Inflammatory macrophage treated with lipopolysaccharide for 4 hours (primary cell): ENCODE measurements at places on chromosomes 5 and 9.

DNA sequence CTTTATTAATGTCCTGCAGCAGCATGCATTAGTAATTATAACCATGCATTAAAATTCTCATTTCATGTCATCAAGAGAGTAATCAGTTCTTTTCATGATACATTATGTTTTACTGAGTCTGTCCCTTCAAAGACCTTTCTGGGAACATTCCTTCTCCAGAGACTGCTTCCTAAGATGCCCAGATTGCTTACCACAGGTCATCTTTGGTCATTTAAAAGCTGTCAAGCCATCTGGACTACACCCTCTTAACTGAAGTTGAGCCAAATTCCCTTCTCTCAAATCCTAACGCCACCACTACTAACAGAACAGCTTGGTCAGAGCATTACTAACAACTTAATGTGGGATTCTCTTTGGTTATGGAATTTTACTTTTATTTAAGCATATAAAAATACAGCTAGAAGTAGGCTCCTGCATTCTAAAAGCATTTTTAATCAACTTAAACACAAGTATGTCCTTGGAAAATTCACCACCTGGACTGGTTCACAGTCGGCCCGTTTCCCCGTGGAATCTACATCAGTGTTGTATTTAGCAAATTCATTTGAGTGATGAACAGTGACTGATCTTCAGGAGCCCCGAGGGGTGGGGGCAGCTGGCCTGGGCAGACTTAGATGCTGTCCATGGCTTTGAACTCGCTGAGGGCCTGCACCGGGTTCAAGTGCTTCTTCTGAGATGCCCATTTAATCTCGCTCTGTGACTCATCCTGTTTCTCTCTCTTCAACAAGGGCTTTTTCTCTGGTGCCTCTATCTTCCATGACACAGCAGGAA lies 92.8 kb upstream of the CCDC112 start:
- DNase-seq = no peak

DNA sequence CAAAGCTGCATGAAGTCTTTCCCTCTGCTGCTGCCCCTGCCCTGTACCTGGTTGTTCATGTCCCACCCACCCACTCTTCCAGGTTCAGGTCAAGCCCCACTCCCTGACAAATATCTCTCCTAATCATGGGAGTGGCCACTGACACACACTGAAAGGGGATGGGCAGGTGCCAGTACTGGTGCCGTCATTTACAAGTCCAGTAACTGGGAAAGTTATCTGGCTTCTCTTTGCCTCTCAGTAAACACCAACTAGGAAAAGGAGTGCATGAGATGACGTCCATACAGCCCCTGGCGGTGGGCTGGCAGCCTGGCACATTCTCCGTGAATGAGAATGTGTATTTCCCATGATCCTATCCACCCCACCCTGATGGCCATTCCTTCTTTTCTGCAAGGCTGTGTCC lies 225.2 kb downstream of the FSTL4 start:
- no peak for DNase-seq

DNA sequence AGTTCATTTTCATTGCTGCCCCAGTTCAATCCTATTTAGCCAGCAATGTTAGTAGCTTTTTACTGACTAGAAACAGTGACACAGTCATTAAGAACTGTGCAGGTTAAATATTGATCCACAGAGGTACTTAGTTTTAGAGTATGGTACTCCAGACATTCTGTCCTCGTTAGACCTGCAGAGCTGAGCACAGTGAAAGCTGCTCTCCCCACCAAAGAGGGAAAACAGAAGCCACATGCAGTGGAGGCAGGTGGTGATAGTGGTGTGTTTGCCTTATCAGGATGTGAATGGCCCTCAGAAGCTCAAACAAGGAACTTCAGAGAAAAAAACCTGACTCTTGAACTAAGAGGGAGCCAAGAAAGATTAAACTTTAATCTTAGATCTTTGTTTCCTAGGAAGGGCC lies 75.5 kb downstream of the UNC13B start:
- no peak for DNase-seq

DNA sequence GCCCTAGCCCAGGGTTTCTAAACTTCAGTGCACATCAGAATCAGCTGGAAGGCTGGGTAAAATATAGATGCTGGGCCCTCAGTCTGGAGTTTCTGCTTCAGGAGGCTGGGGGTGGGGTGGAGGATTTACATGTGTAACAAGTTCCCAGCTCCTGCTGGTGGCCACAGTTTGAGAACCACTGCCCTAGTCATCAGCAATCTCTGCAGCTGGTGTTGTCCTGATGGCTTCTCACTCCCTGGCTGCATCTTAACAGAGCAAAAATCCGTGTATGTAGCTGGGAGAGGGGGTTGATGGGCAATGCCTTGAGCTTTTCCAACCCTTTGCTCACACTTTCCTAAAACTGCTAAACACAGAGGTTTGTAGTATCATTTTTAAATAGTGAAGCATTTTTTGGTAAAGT lies 186.0 kb upstream of the KLF9 start:
- no peak for DNase-seq

DNA sequence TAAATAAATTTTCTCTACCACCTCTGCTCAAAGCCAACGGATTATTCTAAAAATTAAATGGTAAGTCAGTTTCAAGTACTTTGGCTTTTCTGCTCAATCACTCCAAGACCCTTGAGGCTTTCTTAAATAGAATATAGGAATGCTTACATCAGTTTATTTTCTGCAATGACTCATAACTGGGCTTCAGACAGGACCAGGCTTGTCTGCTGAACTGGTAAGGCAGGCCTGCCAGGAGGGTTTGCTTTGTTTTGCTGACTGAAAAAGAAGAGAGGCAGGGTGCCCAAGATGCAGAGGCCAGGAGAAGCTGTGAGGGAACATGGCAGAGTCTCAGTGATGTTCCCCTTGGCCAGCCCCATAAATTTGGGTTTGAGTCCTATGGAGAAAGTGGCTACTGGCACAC lies 60.3 kb upstream of the EPB41L4A start:
- no peak for DNase-seq

GRCh38 chr9:14031060-14031414 lies 282.9 kb downstream of the NFIB start:
- no peak for DNase-seq

- no peak for DNase-seq
These were observed 471.3 kb downstream of the MTRR start for GRCh38 chr5:8340261-8340660.

GRCh38 chr5:179120421-179120861 lies 60.3 kb downstream of the ZNF354C start:
- DNase-seq = no peak

DNA sequence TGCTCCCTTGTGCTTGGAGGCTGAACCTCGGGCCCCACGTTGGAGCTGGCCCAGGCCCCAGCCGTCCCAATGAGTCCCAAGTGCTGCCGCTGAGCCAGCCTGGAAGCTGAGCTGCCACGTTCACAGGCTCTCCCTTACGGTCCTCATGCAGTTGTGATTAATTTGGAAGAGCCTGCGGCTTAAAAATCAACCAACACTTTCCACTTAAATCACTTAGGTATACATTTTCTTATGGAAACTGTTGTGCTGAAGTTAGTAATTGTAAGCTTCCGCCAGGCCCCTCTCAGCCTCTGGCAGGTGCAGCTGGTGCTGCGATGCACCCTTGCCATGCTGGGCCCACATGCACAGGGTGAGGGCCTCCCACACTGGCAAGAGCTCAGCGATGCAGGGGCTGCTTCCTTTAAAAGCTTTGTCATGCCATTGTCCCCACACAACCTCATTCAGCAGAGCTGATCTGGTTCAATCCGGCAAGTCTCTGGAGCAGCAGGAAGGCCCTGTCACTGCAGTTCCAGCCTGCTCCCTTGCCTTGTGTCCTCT lies 61.0 kb downstream of the IPPK start:
- no peak for DNase-seq

GRCh38 chr9:115042781-115043509 lies 75.0 kb downstream of the TNC start:
- peak; percentile 93 for DNase-seq

DNA sequence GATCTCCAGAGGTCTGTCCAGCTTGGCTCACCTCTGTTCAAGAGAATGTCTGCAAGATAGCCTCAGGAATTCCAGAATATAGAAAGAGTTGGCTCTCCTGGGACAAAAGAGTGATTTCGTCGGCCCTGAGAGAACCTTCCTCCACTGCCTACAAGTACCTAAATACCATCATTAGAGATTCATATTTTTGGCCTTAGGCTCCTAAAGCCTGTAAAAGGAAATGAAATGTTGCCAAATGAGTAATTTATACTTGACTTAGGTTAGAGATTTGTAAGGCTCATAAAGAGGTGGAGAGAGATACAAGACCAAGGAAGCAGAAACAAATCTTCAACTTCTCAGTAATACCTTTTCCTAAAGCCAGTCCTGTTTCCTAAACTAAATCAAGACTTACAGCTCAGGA lies 146.2 kb downstream of the CCDC192 start:
- DNase-seq = no peak

- no peak for DNase-seq
These were observed 7.8 kb downstream of the LCN9 start for GRCh38 chr9:135670721-135671590.

DNA sequence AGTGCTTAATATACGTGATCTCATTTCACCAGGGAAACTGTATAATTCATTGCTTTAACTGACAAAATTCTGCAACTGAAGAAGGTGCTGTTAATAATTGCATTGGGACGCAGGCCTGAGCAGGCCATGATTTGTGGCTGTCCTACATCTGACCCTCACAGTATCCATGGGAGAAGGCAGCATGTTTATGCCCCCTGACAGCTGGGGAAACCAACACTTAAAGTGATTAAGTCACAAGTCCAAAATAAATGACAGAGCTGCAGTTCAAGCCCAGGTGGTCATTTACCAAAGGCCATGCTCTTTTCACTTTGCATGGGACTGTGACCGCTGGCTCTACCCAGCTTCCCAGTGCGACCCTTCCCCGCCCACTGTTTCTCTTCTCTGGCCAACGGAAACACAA lies 30.5 kb upstream of the KCNMB1 start:
- DNase-seq = no peak

DNA sequence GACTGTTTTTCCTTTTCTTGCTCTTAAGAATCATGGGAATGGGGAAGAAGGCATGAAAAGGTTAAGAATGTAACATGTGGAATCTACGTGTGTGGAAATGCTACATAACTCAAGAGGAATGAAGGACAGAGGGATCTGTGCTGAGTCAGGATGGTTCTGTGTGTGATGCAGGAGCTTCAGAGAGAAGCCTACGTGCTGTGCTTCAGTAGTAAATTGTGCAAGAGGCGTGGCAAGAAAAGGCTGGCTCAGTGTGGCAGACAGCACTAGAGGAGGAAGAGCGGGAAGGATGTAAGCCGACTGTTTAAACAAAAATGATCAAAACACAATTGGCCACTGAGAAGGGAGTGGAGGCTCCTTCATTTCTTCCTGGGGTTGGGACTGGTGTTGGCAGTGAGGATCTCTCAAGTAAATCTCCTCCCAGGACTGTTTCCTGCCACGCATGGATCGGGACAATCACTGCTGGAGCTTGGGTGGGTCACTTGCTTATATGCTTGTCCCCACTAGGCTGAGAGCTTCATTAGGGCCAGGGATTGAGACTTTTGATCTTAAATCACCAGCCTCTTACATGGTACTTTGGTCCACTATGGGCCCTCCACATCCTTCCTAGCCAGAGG lies 59.4 kb upstream of the BASP1 start:
- peak; percentile 19 for DNase-seq

DNA sequence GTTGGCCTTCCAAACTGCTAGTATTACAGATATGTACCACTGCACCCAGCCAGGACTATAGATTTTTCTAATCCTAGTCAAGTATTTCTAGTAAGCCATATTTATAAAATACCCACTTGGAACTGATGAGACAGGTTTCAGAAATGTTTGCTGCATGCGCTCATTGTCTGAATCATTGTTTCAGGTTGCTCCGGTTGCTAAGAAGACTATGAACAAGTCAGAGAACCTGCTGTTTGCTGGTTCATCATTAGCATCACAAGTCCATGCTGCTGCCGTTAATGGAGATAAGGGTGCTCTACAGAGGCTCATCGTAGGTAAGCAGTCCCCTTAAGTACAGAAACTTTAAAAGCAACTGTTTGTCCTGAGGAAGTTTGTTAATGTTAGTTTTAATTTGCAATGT lies 5.3 kb downstream of the INVS start:
- DNase-seq = no peak

- no peak for DNase-seq
These were observed 747.3 kb upstream of the C9orf72 start for GRCh38 chr9:28320616-28321015.

DNA sequence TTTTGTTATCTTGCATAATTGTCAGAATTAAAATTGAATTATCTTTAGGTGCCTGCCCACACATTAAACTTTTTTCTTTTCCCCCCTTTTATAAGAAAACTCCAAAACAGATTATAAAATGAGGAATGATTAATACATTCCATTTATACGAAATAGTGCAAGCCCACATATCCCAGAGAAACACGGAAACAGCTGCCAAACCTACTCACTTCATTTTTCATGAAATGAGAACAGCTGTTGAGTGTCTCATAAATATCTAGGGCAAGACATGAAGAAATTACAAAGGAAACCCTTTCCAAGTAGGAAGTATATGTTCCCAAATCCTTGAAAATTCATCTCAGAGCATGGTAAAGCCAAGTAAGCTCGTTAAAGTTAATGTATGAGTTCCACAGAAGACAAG lies 459.4 kb upstream of the NMUR2 start:
- DNase-seq = no peak

DNA sequence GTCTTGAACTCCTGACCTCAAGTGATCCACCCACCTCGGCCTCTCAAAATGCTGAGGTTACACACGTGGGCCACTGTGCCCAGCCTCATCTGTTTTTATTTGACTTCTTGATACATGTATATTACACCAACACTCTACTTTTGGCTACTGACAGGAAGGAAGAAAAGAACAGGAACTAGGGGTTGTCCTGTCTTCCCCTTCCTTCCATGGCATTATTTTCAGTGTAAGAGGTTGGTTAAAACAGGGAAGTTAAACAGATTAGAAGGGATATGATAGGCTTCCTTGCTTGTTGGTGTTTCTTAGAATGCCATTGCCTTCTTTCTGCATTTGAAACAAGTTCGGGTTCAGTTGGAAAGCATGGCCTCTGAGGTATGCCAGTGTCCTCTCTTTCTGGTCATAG lies 312.8 kb downstream of the NDUFS4 start:
- peak; percentile 37 for DNase-seq

GRCh38 chr5:174384509-174384947 lies 339.0 kb downstream of the NSG2 start:
- no peak for DNase-seq

GRCh38 chr9:28270156-28270555 lies 696.9 kb upstream of the C9orf72 start:
- no peak for DNase-seq

DNA sequence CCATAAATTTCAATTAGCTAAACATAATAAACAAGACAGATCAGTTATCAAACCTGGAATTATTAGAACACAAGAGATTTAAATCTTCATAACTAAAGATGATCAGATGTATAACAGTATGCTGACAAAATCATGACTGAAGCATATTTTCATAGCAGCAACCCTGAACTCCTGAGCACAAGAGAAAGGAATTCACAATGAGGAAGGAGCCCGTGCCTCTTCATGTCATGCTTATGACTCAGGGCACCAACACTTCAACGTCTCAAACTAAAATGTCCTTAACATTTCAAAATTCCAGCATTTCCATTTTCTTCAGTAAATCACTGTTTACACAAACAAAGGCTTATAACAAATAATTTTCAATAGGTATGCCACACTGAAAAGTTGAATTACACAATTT lies 6.7 kb downstream of the AP3B1 start:
- peak; percentile 86 for DNase-seq

GRCh38 chr5:154466671-154467070 lies 11.4 kb downstream of the HAND1 start:
- DNase-seq = no peak

- no peak for DNase-seq
These were observed 7.6 kb downstream of the TSPAN17 start for GRCh38 chr5:176654856-176655255.
